ENCODE measurements at places on chromosomes 6 and 20.
A peak's percentile ranks its signal among the peaks of the same experiment; 100 is the strongest.

GRCh38 chr6:113862112-113862511 lies 5.0 kb downstream of the MARCKS start:
- DNase-seq = no peak

- DNase-seq = no peak
Measured at GRCh38 chr6:45702849-45703739, 312.6 kb downstream of the CLIC5 start.

DNA sequence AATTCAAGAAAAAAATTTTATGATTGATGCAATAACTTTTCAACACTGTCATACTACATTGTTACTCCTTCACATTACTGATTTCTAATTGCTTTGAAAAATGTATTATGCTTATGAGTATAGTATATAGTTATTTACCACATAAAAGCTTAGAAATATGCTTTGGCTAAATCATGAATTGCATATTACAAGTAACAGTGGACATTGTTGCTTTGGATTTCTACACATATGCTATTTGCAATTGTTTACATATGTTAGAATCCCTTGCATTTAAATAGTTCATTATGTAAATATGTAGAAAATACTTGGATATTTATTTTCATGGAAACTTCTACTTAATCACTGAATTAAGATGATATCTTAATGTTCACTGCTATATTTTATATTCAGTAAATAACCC lies 577.5 kb downstream of the QKI start:
- DNase-seq = no peak

DNA sequence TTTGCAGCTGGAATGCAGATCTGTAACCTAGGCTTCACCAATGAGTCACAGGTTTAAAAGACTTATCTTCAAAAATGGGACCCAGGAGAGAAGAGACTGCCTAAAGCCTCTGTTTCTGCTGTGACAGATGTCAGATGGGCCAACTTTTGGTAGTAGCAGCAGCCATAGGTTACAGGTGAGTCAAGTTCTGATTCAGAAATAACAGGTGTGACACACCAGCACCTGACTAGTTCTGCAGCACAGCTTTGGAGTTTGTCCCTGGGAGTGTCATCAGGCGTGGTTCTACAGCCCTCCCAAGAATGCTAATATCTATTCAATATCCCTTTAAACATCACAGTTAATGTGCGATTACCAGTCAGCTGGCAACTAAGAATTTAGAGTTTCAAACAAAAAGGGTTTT lies 121.9 kb upstream of the BTN3A2 start:
- no peak for DNase-seq

- DNase-seq = no peak
Measured at GRCh38 chr20:36487069-36487468, 54.2 kb upstream of the MYL9 start.

- DNase-seq = no peak
Measured at GRCh38 chr20:42402455-42402854, 784.3 kb upstream of the CHD6 start.

DNA sequence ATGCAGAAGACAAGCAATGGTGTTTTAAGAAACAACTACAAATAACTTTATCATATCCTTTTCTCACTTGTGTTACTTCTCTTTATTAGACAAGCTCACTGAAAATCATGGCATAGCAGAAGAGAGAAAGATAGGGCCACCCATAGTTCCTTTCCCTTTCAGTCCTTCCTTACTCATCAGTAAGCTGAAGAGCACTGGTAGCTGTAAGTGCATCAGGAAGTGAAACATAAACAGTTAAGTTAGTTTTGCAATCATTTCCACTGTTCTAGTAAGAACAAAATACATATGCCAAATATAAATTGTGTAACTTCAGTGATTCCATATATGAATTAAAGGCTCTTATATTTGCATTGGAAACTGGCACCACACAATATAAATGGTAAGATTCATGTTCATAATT lies 220.1 kb downstream of the HACE1 start:
- no peak for DNase-seq

GRCh38 chr6:29908710-29909109 lies 33.6 kb upstream of the HLA-A start:
- DNase-seq = no peak

- no peak for DNase-seq
Measured at GRCh38 chr20:22716821-22717351, 132.5 kb upstream of the FOXA2 start.

- no peak for DNase-seq
Measured at GRCh38 chr6:30763155-30763617, 18.8 kb upstream of the IER3 start.

GRCh38 chr6:111573892-111574797 lies 31.5 kb downstream of the TRAF3IP2 start:
- no peak for DNase-seq

- DNase-seq = no peak
Measured at GRCh38 chr6:36290668-36291620, 21.1 kb downstream of the PNPLA1 start.

DNA sequence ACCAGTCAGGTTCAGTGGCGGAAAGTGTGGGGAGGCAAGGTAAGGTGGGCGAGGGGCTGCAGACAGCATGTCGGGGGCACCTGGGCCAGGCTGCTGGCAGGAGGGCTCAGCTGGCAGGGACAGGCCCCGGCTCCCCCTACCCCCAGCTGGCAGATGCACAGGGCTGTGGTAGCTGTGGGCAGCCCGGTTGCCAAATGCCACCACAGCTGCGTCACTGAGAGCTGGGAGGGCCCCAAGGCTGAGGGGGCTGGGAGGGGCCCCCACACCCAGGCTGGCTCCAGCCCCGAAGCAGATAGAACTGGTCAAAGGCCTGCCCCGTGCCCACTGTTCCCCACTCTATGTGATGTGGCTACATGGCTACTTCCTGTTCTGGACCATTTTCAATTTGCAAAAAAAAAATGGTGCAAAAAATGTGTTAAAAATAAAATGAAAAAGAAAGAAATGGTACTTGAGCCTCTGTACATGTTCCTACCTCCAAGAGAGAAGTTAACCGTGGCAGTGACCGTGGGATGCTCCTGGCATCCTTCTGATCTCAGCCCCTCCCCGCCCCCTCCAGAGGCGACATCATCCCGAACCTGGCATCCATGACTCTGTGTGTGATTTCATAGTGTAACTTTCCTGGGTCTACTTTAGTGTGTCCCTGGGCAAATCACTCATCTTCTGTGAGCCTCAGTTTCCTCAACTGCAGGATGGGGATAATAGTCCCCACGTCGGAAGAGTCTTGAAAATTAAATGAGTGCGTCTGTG lies 64.4 kb downstream of the UBE2V1 start:
- DNase-seq = no peak

- no peak for DNase-seq
Measured at GRCh38 chr6:149162924-149163323, 154.6 kb upstream of the TAB2 start.

DNA sequence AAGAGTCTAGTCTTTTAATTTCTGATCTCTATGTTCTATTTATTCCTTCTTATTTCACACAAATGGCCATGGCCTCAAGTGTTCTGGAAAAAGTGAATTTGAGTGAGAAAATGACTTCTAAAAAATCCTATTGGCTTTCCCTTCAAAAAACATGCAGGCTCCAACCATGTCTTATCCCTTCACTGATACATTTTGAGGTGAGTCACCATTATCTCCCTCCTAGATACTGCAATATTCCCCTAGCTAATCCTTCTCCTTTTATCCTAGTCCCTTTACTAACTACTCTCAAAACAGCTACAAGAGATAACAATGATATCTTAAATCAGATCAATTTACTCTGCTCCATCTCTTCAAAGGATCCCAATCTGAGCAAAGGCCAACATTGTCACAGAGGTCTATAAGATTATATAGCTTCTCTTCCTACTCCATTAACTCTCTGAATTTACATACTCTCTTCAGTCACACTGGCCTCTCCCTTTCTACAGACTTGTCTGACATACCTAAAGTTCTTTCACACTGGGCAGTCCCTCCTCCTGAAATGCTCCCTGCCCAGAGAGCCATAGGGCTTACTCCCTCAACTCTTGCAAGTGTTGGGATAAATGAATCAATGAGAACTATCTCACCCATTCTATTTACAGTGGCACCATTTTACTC lies 129.2 kb downstream of the TENT5A start:
- no peak for DNase-seq

- DNase-seq = no peak
Measured at GRCh38 chr20:45352729-45353128, 4.5 kb upstream of the SDC4 start.

DNA sequence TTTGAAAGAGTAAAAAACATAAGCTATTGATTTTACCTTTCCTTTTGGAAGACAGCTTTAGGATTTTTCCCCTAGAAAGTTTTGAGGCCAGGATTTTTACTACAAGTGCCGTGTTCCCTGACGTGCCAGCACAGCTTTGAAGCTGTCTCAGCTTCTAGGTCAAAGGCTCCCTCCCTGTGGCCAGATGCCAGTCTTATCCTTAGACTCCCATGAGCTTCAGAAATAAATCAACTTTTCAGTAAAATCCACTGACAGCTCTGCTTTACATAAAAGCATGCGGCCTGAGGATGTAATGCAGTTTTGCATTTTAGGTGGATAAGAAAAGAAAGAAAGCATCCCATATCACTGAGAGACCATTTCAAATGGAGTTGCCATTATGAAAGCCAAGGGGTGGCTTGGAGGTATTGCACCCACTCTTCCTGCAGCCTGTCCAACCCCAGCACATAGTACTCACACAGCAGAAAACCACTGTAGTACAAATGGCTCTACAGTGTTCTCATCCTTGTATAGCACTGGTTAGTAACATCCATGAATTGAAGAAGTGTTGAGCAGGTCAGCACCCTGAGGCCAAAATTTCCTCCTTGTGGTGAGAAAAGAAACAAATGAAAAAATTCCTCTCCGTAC lies 15.2 kb upstream of the ATXN1 start:
- no peak for DNase-seq

- DNase-seq = no peak
Measured at GRCh38 chr6:101263596-101263995, 129.9 kb upstream of the GRIK2 start.

- no peak for DNase-seq
Measured at GRCh38 chr20:34744847-34745246, 40.7 kb downstream of the TP53INP2 start.

DNA sequence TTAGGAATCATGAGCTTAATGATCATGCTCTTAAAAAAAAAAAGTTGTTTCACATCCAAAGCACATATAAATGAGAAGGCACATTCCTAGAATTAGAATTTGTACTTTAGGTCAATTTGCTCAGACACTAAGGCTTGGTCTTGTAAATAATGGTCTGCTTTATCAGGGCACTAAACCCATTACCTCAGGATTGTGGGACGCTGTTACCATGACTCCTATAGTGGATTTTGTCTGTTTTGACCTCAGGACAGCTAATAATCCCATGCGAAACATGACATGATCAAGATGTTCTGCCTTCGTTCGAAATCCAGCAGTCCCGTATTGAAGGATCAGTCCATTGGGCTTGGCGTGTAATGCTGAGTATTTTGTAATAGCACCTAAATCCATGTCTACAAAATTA lies 2.4 kb downstream of the PGM3 start:
- no peak for DNase-seq

DNA sequence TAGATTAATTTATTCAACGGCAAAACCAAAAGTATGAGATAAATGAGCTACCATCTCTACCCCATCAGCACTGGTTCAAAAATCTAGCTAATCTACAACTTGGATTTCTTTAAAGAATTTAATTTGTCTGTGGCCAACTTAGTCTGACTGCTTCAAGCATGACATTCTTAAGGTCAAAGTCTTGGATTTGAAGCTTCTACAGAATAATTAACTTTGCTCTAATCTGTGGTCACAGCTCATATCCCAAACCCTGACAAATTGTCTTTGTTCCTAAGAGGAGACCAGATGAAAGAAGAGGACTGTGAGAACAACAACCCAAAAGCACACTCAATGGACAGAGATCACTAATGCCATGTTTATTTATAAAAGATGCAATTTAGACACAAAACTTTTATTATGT lies 166.9 kb upstream of the EPHA7 start:
- no peak for DNase-seq

- no peak for DNase-seq
Measured at GRCh38 chr6:51495096-51495495, 592.3 kb downstream of the PKHD1 start.

GRCh38 chr20:62019144-62019805 lies 46.4 kb downstream of the TAF4 start:
- DNase-seq = no peak

DNA sequence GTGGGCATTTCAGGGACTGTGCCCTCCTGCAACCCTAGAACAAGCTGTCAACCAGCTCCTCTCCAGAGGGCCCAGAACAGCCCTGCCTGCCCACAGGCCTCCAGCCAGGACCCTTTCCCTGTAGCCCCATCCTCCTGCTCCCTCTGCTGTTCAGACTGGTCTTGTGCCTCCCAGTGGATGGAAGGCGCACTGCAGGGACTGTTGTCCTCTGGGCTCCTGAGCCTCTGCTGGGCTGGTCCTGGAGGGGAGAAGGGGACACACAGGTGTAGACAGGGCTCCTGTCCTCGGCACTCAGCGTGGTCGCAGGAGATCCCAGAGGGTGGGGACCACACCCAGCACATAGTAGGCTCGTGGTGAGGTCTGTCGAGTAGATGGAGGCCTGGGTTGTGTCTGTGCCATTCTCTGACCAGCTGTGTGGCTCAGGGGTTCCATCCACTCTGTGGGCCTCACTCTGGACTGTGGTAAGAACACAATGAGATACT lies 11.5 kb downstream of the ITPR3 start:
- DNase-seq = peak; percentile 22

DNA sequence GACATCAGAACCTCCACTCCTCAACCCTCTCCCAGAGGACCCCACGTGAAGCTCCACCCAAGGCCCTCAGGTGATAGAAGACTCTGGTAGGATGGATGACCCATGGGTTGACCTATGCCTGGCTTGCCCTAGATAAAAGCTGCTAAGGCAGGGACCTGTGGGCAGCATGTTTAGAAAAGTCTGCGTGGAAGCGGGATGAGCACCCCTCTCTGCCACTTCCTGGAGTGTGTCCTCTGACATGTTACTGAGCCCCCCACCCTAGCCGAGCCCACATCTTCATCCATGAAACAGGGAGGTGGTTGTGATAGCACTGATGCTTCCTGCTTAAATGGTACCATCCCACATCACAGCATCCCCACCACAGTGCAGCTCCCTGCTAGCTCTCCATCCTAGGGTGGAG lies 21.8 kb downstream of the MOCS1 start:
- DNase-seq = no peak

GRCh38 chr6:2215342-2215741 lies 30.1 kb downstream of the GMDS start:
- no peak for DNase-seq

Measured in activated T-helper 1 cell treated with Interleukin-2 at 50 U/mL for 16 hours (primary cell).